GM12878 (cell line): ENCODE measurements at places on chromosomes 12 and 14.

DNA sequence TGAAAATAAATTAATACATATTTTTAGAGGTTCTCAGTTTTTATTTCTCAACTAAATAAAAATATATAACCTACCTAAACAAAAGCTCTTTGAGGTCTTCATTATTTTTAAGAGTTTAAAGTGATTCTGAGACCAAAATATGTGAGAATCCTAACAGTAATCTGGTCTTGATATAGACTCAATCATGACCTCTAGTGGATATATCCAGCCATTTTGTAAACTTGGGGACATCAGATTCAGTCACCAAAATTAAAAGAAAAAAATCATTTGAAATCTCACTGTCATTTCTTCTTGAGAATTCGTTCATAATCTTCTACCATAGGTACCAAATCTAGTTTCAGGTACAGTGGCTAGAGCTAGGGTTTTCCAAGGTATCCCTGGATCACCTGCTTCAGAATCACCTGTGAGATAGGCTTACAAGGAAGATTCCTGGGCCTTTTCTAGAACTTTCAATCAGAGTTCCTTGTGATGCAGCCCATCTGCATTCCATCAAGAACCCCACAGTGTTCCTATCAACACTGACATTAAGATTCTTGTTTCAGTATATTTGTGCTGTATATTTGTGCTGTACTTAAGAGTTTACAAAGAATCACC lies 214.9 kb downstream of the ADAMTS20 start:
- DNase-seq = no peak

GRCh38 chr12:131011165-131012079 lies 57.7 kb downstream of the ADGRD1 start:
- DNase-seq = no peak

DNA sequence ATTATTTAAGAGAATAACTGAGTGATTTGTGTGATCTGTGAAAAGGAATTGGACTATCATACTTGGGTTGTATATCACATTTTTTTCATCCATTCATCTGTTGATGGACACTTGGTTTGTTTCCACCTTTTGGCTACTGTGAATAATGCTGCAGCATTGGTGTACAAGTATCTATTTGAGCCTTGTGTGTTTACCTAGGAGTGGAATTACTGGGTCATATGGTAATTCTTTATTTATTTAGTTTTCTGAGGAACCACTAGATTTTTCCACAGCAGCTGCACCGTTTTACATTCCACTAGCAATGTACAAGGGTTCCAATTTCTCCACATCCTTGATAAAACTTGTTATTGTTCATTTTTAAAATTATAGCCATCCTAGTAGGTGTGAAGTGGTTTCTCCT lies 56.1 kb downstream of the APAF1 start:
- no peak for DNase-seq

DNA sequence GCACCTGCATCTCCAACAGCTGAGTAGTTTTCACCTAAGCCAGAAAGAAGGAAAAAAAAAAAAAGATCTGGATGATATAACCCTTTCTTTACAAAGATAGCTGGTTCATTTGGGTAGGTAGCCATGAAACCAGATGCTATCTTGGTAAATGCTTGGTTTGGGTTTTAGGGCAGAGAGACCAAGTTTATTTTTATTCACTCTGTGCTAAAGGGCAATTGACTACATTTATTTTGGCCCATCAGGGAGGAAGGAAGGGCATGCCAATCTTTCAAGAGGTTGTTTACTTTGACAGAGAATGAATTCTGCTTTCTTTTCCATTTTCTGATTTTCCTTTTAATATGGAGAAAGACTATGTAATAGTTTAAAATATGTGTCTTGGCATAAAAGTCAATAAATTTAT lies 91.0 kb downstream of the NTN4 start:
- DNase-seq = no peak

DNA sequence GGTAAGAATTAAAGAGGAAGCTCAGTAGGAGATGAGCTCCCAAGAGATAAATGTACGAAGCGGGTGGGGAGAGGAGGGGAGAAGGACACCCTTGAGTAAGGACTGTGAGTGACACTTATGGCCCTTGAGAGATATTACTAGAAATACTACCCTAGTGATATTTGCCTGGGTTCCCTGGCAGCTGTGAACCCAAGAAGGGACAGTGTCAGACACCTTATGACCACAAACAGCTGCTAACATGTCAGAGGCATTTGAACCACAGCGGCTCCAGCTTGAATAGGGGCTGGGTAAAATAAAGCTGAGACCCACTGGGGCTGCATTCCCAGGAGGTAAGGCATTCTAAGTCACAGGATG lies 19.6 kb upstream of the SLC6A12 start:
- no peak for DNase-seq

DNA sequence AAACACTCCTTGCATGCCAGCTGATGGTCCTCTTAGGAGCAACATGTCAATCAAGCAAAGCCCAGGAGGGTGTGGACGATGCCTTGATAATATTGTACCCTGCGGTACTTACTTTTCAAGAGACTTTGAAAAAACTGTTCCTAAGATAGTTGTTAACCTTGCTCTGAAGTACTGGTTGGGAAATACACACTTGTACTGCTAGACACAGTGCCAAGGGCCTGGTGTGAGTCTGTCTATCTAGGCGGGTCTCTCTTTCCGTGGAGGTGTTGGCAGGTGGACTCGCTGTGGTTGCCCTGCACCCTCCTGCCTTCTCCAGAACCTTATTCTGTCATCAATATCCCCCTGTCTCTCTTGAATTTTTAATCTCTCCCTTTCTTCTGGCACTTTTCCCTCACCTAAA lies 189.4 kb downstream of the NRXN3 start:
- no peak for DNase-seq

GRCh38 chr12:14454098-14454907 lies 88.8 kb downstream of the ATF7IP start:
- DNase-seq = peak; percentile 30

GRCh38 chr12:131441060-131441396 lies 269.9 kb upstream of the SFSWAP start:
- no peak for DNase-seq

- peak; percentile 43 for DNase-seq
These were observed 19.9 kb downstream of the HRK start for GRCh38 chr12:116861320-116861719.

GRCh38 chr14:105356927-105357326 lies 41.4 kb upstream of the TEX22 start:
- DNase-seq = no peak

- DNase-seq = no peak
These were observed 59.9 kb downstream of the BMP4 start for GRCh38 chr14:53896726-53897125.

- no peak for DNase-seq
These were observed 38.2 kb downstream of the PLXNC1 start for GRCh38 chr12:94186278-94187241.

DNA sequence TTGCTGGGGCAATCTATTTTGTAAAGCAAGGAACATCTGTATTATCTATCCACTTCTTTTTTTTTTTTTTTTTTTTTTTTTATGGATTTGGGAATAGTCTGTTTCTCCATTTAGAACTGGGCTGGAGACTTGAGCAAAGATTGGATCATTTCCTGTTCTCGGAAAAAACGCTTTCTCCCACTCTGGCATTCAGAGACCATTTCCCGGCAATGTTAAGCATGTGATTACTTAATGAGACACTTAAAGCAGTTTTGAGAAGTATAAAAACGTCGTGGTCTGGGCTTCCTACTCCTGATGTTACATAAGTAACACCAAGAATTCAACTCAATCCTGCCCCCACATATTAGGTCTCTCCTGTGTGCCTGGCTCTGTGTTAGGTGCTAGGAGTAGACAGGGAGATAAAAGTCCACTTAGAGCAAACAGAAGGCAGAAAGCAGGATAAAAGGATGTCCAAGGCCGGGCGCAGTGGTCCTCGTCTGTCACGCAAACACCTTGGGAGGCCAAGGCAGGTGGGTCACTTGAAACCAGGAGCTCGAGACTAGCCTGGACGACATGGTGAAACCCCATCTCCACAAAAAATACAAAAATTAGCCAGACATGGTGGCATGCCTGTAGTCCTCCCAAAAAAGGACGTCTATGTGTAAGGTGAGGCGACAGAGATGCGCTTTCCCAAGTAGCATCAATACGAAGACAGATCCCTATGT lies 152.1 kb upstream of the GSC start:
- DNase-seq = no peak

DNA sequence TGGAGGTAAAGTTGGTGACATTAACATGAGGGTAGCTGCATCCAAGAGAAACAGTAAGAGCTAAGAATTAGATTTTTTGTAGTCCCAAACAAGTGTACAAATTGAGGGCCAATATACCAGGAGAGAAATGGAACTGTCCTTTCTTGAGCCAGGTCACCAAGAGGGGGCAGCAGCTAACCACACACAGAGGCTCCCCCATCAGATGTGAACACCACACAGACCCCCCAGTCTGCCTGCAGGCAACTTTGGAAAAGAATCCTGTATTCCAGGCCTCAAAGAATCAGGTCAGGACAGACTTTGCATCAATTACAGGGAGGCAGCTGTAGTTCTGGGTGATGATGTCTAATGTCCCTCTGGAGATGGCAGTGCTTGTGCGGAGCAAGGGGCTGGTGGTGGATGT lies 77.9 kb downstream of the SPTB start:
- DNase-seq = no peak

DNA sequence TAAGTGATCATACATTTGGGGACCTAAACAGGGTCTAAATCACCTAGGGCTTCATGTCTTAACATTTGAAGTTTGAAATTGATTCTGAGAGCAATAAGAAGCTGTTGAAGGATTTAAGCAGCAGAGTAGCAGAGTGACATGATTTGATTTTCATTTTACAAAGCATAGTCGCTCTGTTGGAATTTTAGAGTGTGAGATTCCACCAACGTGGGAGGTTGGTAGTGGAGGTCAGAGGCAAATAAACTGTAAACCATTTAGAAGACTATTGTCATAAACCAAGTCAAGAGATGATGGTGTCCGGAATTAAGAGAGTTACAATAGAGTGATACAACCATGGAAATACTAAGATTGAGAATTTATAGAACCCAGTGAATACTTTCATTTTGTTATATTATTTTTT lies 52.7 kb upstream of the ZDHHC17 start:
- no peak for DNase-seq
